ENCODE measurements at places on chromosomes 6 and 20.

- DNase-seq: no peak
These were observed 72.4 kb upstream of the NXT1 start for GRCh38 chr20:23278172-23278571.

DNA sequence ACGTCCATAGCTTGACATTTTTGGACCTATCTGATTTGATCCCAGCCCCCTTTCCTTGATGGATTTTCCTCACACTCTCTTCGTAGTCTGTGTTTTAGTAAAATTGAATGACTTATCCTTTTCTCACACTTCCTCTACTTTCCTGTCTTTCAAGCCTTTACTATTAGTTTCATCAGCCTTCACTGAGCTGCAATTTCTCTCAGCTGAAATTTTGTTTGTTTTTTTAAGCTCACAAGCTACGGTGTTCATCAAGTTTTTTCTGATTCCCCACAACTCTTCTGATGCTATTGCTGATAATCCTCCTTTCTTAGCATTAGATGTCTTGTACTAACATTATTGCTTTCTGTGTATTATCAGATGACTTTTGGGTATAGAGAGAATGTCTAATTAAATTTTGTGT, 263.7 kb downstream of the TBX18 start:
- DNase-seq: no peak

GRCh38 chr6:20692023-20692422, 157.8 kb downstream of the CDKAL1 start:
- no peak for DNase-seq

DNA sequence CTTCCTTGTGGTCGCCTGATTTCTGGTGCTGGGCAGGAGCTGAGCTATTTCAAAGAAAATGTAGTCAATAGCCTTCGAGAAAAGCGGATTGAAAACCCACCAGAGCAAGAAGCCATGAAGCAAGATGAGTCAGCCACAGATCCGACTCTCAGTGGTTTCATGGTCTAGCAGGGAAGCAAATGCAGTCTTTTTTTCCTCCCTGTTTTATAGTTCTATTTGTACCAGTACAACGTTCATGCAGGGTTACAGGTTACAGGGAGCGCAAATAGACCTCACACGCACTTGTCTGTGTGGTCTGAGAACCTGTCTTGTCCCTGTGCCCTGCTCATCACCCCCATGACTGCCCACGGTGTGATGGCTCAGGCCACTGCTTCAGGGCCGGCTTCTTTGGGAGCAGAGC, 309.8 kb upstream of the SUPT3H start:
- no peak for DNase-seq

GRCh38 chr20:64247970-64248841, 7.3 kb upstream of the PCMTD2 start:
- DNase-seq: no peak

GRCh38 chr20:6828794-6829423, 61.4 kb downstream of the BMP2 start:
- peak; percentile 75 for DNase-seq

- no peak for DNase-seq
These were observed 16.1 kb downstream of the E2F3 start for GRCh38 chr6:20417819-20418218.

GRCh38 chr6:64680446-64680845, 1026.6 kb downstream of the EYS start:
- DNase-seq: no peak

- DNase-seq: no peak
These were observed 143.1 kb downstream of the QRSL1 start for GRCh38 chr6:106772270-106773142.

DNA sequence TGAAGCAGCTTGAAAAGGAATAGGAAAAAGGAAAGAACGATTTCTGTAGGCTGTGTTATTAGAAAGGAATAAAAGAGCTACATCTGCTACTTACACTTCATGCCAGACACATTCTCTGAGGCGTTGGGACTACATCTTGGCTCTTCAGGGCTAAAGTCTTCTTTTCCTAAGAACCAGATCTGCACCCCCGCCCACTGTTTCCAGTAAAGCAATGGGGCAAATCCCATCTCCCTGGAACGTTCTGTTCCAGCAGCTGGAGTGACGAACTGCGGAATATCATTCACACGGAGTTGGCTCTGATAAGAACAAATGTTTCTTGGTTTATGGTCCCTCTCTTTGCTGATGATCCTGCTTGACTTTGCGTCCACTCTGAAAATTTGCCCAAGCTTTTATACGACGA, 26.9 kb downstream of the FAM50B start:
- DNase-seq: peak; percentile 93

DNA sequence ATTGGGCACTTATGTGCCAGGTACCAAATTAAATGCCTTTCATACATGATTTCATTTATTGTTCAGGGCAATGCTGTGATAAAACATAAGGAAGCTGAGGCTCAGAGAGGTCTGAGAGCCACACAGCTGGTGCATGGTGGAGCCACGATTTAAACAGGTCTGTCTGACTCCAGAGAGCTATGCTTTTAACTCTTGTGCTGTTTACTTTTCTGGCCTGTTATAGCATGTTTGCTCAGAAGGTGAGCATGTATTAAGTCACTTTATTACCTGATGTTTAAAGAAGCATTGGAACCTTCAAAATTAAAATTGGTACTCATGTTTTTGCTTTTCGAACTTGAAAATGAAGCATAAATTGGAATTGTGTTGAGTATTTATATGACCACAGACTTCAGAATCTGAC, 26.8 kb downstream of the MCM8 start:
- no peak for DNase-seq

DNA sequence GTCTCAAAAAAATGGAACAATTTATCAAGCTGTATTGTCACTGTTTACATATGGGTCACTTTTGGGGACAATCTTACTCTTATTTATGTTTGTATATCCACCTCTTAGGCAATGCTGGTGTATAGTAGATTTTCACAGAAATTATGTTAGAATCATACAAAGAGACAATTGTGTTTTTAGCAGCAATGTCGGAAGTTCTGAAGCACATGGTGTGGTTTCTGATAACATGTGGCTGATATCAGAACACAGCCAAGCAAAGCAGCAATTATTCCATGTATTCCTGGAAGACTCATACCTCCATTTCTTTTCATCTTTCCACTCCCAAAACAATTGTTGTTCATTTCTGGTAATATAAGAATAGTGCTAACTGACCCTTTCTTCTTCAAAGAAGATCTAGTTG, 17.5 kb upstream of the LOC128125822 start:
- DNase-seq: no peak

DNA sequence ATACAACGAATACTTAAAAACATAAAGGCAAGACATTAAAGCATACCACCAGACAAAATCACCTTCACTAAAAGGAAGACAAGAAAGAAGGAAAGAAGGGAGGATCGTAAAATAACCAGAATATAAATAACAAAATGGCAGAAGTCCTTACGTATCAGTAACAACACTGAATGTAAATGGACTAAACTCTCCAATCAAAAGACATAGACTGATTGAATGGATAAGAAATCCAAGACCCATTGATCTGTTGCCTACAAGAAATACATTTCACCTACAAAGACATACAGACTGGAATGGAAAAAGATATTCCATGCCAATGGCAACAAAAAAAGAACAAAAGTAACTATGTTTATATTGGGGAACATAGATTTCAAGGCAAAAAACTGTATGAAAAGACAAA, 74.1 kb downstream of the LMBRD1 start:
- DNase-seq: no peak

DNA sequence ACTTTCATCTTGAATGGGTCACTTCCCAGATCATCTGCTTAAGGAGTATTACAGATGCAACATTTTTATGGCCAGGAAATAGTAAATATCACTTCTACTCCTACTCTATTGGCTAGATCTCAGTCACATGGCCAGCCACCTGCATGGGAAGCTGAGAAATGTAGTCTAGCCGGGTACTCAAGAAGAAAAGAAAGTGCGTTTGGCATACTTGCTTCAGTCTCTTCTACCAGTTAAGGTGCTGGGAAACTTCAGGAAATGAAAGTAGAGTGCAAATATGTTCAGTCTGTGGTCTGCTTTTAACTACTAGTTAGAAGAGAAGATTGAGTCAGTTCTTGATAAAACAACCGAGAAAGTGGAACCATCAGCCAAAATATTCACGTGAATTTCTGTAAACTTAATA, 129.2 kb downstream of the PDSS2 start:
- DNase-seq: no peak

DNA sequence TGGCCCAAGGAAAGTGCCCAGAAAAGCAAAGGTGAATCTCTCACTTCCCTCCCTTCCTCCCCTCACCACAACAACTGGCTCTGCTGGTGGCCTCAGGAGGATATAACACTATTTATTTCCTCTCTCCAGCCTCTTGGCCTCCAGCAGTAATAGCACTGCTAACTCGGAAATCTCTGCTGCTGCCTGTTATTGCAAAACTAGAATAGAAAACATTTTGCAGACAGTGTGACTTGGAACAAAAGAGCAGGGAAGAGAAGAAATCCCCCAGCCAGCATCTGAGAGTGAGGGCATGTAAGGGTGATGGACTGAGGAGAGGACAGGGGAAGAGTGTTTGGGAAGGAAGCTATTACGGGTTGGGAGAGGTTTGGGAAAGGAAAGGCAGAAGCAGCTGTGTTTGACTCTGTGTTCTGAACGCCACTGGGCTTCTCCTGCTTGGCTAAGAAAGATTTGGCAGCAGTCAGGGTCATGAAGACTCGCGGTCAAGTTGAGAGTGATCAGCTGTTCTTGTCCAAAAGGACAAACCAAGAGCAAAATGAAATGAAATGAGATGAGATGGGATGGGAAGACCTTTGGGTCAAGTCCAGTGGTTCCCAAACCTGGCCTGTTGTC, 81.0 kb upstream of the SNX9 start:
- DNase-seq: peak; percentile 59

GRCh38 chr6:108635505-108636226, 74.9 kb downstream of the FOXO3 start:
- DNase-seq: no peak

DNA sequence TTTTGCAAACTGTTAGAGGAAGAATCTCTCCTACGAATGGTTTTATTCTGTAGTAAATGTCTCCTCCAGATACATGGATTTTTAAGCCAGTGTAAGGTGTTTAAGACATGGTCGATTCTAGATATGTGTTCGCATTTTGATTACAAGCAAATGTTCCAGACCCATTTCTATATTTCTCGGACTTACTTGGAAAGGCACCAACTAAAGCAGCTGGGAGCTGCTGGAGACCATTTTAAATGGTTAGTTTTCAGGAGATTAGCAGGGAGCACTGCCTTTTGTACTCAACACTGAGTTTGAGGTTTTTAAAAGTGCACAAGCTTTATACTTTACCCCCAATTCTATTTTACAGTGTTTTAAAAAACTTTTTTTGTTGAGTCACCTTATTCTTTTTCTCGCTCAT, 857.0 kb downstream of the KIF16B start:
- DNase-seq: no peak

GRCh38 chr6:44006123-44006871, 121.0 kb downstream of the MRPL14 start:
- DNase-seq: no peak

DNA sequence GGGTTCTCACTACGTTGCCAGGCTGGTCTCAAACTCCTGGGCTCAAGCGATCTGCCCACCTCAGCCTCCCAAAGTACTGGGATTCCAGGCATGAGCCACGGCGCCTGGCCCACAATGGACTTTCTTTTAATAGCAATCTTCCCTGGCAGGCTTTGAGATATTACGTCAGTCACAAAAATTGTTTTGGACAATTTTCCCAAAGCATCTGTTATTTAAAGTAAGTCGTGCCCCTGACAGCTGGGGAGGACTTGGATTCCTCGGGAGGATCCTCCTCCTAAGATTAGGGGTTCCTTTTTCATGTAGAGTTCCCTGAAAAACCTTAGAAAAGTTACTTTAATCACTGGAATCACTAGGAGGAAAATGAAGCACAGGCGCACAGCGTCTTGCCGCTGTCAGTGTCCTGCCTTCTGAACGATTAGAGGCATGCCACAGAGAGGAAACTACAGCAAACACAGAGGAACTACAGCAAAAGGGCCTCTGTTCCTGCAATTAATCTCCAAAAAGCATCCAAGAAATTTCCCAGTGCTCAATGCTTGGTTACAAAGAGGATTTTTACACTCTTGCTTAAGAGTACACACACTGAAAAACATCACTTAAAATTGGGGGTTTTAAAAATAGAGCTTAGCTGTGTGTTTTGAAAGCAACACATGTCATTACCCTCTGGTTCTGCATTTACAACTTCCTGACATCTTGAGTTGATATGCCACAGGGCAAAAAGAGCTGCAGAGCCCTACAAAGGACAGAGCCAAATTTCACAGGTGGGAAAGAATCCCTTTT, 4.5 kb downstream of the ACSS1 start:
- peak; percentile 84 for DNase-seq

DNA sequence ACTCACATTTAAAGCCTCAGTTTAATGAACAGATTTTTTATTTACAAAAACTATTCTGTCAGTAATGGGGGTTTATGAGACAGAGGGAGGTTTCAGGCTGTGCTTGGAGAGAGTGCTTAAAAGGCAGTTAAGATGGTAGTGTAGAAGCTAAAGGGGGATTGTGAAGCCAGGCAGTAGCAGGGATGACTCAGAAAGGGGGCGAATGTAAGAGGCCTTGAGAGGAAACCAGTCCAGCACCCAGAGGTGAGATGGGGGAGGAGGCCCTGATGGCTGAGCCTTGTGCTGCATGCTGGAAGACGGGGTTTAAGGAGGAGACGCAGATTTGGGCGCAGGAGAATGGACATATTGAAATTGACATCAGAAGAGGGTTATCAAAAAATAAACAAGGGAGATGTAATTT, 6.6 kb upstream of the SERPINB9 start:
- DNase-seq: no peak

DNA sequence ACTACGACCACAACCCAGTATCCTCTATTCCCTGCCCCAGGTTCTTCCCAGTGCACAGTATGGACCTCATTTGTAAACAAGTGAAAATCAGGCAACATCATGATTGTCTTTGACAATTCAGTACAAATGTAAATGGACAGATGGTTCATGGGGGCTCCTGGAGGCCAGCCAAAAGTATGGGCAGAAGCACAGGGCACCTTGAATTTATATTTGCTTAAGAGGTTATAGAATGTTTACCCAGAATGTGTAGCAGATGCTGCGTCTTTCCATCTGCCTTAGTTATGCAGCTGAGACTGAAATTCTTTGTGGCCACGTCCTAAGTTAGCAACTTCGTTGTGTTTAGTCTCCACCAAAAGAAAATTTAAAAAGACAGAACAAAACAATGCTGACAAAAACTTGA, 559.6 kb upstream of the NRSN1 start:
- DNase-seq: no peak

DNA sequence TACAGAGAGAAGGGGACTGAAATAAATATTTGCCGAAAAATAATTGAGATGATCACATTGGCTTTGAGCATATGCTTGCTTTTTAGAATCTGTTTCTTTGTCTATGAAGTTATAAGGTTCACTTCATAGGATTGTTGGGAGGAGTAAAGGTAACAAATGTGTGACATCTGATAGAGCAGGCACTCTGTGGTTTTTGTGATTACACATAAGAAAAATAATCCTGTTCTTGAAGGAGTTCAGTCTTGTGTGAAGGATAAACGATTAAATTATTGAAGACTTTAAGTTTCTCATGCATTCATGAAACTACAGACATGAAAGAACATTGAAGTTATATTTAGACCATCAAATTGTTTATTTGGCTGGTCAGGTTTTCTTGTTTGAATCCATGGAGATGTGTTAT, 45.0 kb downstream of the QKI start:
- no peak for DNase-seq

- DNase-seq: no peak
These were observed 63.9 kb upstream of the MRPS10 start for GRCh38 chr6:42281570-42281969.
